ENCODE measurements at places on chromosomes 11 and 22.

- no peak for DNase-seq
Measured at GRCh38 chr22:19665784-19666672, 48.3 kb upstream of the SEPTIN5 start.

- peak; percentile 82 for DNase-seq
Measured at GRCh38 chr22:49930596-49931412, 12.4 kb downstream of the CRELD2 start.

DNA sequence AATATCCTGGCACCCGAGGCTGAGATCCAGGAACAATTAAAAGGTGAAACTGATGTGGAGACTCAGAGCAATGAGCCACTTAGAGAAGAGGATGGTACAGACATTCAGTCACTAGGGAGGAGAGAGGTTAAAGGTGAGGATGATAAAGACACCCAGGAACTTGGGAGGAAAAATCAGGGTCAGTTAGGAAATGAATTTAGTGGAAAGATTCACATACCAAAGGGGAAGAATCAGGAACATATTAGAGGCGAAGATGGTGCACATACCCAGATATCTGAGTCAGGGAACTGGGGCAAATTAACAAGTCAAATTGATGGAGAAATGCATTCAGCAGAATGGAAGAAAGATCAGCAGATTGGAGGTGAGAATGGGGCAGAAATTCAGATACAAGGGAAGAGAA is 4.1 kb upstream of the MEI1 start:
- DNase-seq = no peak

DNA sequence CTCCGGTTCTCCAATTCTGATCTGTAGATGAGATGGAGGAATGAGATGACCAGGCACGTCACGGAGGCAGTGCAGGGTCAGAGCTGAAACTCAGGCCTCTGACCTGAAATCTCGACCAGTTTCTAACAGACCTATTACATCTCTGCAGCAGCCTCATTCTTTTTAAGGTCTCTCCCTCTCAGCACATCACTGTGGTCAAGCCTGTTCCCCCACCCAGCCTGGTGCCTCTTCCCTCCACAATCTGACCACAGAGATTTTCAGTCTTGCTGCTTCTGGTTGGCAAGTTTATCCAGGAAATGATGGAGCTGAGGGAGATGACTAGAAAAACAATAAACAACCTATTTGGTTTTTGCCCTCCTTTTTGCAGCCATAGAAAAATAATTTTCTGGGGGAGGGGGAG is 9.5 kb downstream of the GRAMD1B start:
- DNase-seq = no peak

GRCh38 chr11:26048271-26048670 is 283.7 kb upstream of the ANO3 start:
- DNase-seq = no peak

DNA sequence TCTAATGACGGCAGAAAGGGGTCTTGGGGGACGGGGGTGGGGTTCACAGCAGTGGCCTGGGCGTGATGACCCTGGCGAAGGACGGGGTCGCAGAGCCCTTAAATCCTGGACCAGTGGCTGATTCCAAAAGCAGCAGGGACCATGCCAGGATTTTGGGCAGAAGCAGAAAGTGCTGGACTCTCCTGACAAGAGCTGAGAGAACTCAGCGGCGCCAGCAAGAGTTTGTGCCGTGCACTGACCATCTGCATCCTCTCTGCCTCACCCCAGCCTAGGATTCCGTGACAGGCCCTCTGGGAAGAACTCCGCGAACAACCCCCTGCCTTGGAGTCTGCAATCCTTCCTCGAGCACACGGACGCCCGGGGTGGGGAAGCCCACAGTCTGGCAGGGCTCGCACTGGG is 644 bp upstream of the NDUFV1 start:
- DNase-seq = no peak

- no peak for DNase-seq
Measured at GRCh38 chr11:74634537-74634936, 42.2 kb downstream of the POLD3 start.

- DNase-seq = no peak
Measured at GRCh38 chr22:30232716-30233218, 13.8 kb downstream of the LIF start.

DNA sequence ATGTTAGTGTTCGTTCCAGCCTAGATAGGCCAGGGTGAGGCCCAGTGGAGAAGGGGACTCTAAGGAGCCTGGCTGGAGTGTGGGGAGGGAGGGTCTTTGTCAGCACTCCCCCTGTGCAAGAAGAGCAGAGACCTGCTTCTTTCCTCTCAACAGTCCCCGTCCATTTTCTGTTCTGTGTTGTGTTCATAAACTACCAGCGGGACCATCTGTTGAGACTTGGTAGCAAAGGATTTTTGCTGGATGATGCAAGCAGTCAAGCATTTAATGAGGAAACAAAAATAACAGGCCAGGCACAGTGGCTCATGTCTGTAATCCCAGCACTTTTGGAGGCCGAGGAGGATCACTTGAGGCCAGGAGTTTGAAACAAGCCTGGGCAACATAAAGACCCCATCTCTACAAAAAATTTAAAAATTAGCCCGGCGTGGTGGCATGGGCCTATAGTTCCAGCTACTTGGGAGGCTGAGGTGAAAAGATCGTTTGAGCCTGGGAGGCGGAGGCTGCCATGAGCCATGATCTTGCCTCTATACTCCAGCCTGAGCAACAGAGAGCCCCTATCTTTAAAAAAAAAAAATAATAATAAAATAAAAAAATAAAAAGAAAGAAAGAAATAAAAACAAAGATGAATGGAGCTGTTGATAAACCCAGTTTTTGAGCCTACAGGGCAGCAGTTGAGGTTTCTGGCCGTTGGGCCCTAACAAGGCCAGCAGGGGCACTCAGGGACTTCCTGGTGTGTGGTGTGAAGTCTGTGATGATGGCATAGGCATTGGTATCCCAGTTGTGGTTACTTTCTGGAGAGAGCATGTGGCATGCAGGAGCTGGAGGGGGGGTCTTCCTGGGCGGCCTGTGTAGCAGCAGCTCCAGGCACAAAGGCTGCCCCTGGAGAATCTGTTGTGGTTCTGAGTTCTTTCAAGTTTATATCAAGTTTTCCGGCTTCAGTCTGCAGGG is 1.7 kb upstream of the TXNRD2 start:
- DNase-seq = no peak

GRCh38 chr11:32080361-32080980 is 10.4 kb upstream of the RCN1 start:
- DNase-seq = no peak

- no peak for DNase-seq
Measured at GRCh38 chr11:1825039-1825740, 9.6 kb upstream of the SYT8 start.

DNA sequence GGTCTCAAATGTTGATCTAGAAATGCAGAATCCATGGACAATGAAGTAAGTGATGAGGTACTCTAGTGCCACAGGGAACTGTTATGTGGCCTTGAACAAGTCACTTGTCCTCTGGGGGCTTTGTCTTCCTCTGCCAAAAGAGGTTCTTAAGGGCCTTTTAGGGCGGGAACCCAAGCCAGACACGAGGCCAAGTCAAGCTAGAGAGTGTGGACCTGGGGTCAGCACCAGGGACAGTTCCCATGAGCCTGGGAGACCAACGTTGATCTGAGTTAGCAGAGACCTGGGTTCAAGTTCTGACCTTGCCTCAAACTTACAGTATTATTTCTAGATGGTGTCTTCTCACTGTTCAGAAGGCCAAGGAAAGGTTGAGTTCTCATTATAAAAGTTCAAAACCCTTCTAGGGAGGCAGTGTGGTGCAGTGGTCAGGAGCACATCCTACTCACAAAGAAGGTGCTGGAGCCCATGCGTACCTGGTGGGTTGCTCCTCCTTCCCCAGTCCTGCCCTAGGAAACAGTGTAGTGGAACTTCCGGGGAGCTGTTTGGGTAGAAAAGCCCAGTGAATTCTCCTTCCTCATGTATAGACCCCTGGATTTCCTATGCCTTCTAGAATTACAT is 121.5 kb downstream of the CHST1 start:
- no peak for DNase-seq

- DNase-seq = no peak
Measured at GRCh38 chr11:78039391-78039918, 16.4 kb upstream of the KCTD14 start.

- DNase-seq = no peak
Measured at GRCh38 chr11:7413961-7414915, 71.1 kb upstream of the OLFML1 start.

DNA sequence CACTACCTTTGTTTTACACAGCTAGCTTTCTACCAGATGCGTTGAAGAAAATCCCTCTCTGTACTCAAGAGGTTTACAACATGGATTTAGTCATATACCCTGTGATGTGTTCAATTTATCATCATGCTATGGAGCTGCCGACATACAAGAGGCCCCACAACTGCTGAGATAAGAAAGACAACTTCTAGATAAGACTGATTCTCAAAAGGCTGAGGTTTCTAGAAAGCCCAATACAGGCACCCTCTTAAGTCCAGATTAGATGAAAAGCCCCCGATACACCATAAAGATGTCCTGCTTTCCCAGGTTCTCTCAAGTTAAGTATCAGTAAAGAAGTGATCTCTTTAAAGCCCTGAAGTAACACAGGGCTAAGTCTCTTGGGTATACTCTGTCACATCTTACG is 14.3 kb downstream of the MTCH2 start:
- no peak for DNase-seq

DNA sequence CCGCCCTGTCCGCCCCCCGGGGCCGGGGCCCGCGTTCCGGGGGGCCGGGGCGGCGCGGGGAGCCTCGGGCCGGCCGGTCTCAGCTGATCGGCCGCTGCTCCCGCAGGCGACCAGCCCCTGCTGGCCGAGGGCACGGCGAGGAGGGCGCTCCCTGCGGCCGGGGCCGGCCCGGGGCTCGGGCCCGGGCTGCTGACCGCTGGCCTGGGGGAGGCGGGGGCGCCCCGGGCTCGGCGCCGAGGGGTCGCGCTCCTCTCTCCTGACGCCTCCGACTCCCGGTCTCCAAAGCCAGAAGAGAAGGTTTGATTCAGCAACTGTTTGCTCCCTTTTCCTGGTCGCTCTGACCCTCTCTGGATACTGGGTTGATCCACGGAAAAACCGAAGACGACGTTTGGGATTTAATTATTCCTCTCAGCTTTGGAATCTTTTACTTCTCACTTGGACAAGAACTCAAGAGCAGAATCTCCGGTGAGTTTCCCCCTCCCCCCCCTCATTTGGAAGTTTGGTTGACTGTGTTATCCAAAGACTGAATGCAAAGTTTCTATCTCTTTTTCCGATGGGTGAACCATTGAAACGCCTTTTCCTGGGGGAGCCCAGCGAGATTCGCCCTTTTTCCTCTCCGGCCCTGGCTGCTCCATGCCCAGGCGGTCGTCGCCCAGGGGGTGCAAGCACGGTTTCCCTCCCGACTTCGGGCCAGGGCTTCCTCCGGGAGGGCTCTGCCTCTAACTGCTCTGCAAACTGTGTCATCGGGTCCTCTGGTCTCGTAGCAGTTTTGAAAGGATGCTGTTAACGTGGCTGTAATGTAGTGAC is 725 bp downstream of the KDM2A start:
- DNase-seq = no peak

DNA sequence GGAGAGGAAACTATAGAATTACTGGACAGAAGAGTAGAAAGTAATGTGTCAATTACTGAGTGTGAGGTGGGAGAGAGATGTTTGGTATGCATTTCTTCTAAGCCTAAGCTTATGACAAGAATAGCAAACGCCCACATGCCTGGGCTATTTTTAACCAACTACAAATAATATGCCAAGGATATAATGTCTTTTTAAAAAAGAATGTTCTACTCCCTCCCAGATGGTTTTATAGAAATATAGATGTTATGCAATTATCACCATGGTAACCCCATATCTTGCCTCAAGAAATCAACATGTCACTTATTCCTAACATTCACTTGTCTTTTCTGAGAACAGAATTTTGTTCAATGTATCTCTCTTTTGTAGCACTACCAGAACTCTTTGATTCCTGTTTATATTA is 996.7 kb upstream of the CHORDC1 start:
- DNase-seq = no peak

GRCh38 chr11:35951680-35952079 is 7.8 kb downstream of the LDLRAD3 start:
- peak; percentile 39 for DNase-seq

DNA sequence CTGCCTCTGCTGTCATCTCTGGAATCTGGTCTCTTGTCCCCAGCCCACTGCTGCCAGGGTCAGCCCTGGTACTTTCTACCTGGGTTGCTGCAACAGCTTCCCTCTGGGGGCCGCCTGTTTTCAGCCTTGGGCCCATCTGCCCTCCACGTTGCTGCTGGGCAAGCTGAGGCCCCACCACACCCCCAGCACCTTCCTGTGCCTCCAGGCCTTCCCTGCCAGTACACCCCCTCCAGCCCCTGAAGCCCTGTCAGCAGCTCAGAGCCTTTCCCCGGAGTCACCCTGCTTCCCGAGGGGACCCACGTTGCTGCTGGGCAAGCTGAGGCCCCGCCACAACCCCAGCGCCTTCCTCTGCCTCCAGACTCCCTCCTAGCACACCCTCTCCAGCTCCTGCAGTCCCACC is 3.3 kb upstream of the SAMM50 start:
- no peak for DNase-seq

DNA sequence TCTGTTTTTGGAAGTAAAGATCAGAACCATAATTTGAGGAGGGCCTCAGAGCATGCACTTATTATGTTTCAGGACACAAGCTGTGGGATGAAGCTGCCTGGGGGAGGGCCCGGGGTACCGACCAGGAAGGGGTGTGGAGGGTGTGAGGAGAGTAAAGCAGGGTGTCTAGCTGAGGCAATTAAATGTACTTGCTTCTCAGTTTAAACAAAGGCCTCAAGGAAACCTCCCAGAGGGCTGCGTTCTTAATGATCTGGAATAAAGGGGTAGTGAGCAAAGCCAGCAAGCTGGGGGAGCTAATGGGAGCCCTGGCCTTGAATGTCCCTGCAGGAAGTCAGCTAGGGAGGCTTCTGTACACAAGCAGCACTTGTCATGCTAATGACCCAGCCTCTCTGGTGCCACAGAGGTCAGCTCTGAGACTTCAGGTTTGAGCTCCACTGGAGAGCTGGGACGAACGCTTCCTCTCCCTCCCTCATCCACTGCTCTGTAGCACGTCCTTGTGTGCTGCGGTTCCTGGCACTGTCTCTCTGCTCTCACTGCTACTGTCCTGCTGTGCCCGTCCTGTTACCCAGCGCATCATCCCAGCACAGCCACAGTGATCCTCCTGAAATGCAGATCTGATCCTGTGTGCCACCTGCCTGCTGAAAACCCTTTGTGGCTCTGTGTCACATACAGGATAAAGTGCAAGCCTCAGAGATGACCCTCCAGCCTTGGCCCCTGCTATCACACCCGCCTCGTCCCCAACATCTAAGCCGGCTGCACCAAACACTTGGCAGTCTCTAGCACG is 159.7 kb downstream of the DBX1 start:
- DNase-seq = peak; percentile 97

- no peak for DNase-seq
Measured at GRCh38 chr11:12680940-12681258, 6.7 kb downstream of the TEAD1 start.

DNA sequence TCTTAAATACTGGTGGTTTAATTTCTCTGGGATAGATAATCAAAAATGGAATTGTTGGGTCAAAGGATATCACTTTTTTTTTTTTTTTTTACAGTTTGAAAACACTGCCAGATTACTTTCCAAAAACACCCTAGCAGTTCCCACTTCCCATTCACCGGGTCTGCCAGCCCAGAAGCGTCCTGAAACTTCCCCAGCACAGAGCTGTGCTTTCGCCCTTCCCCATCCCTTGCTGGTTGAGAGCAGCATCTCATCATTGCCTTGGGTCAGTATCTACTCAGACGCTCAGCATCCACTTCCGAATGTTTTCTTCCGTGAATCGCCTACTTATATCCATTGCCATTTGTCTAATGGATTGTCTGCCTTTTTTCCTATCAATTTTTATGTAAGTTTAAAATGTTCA is 5.5 kb downstream of the CERK start:
- DNase-seq = no peak

Measured in DMS153 (cell line).